Body of pancreas (tissue), 4 donors: ENCODE measurements at places on chromosomes 1 and 21.

- no peak for DNase-seq
Observed at GRCh38 chr1:228798548-228798947, 63.3 kb downstream of the RHOU start.

- DNase-seq: no peak
Observed at GRCh38 chr1:11126569-11126968, 26.9 kb upstream of the EXOSC10 start.

- no peak for DNase-seq
Observed at GRCh38 chr1:6209661-6210580, 4.0 kb downstream of the RNF207 start.

DNA sequence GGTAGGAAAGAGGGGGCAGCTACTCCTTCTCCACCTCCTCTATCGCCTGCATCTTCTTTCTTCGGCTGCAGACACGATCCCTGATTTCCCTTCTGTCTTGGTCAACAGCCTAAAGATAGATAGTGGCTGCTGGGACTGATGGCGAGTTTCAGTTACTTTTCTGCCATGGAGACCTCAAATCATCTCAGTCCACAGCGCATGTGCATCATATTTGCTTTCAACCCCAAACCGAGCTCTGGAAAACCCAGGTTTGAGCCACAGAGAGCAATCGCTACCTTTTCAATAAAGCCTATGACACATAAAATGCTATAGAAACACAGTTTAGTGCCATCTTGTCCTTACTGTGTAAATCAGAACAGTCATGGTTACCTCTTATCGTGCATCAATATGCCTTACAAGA lies 142.9 kb upstream of the IRF2BP2 start:
- DNase-seq: no peak

DNA sequence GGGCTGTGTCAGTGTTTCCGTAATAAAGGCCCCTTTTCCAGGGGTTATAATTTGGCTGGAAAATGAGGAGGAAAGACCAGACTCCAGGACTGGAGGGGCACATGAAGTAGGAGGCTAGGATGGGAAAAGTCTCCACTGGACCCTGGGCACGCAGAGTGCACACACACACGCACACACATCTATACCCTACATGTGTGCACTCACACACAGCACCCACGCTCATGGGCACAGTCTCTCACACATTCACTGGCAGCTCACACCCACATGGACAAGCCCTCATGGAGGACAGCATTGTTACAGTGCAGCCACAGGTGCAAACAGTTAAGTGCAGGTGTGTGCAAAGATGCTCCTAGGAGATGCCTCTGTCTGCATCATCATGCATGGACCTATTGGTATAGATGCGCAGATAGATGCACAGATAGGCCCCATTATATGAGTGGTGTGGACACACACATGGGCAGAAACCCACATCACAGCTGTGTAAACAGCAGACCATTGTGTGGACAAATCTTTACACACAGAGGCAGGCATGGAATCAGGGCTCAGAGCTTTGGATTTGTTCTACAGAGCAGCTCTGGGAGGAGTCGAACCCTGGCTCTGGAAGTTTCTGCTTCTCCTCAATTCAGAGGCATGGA lies 9.1 kb upstream of the RUNX3 start:
- DNase-seq: no peak

DNA sequence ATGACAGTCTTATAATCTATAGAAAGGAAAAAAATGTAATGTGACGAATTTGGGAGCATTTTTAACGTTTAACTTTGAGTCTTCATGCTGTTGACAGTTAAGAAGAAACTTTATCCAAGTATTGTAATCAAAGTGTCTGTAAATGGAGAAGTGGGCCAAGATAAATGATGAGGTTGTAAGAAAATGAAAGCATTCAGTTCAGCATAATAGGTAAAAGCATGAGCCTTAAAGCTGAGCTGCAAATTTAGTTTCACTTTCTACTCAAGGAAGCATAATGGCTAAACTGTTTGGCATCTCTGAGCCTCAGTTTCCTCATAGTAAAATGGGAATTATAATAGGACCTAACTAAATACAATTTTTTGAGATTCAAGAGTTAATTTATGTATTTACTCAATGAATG lies 1554.8 kb downstream of the KCNT2 start:
- no peak for DNase-seq
